ENCODE measurements at places on chromosomes 13 and 19.
A peak's percentile ranks its signal among the peaks of the same experiment; 100 is the strongest.

- peak; percentile 93 for DNase-seq
These were observed 3.6 kb downstream of the LGALS7 start for GRCh38 chr19:38769635-38770211.

GRCh38 chr19:16168465-16169081, 4.8 kb downstream of the CIB3 start:
- DNase-seq = no peak

DNA sequence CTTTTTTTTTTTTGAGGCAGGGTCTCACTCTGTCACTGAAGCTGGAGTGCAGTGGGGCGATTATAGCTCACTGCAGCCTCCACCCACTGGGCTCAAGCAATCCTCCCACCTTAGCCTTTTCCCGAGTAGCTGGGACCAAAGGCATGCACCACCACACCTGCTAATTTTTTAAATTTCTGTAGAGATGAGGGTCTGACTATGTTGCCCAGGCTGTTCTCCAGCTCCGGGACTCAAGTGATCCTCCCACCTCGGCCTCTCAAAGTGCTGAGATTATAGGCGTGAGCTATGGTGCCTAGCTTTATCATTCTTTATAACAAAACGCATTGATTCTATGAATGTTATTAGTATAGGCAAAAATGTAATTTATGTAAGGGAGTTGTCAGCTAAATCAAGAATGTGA, 17.9 kb upstream of the LYPD3 start:
- DNase-seq = no peak

GRCh38 chr13:22103046-22104027, 432.5 kb downstream of the FGF9 start:
- no peak for DNase-seq

DNA sequence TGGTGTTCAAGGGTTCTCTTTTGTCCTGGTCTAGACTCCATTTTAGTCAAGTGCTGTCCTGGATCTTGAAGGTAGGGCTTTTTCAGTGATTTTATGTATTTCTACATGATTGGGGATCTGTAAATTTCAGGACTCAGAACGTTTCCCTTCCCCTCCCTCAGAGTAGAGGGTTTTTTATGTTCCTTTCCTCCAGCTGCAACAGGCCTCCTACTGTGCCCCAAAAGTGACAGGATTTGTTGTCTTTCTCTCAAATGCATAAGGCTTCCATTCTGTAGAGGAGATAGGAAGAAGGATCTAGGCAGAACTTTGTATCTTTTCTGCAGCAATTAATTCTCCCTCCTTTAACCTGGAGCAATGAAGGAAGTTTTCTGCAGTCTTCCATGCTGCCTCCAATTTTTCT, 251.3 kb downstream of the MAB21L1 start:
- no peak for DNase-seq

DNA sequence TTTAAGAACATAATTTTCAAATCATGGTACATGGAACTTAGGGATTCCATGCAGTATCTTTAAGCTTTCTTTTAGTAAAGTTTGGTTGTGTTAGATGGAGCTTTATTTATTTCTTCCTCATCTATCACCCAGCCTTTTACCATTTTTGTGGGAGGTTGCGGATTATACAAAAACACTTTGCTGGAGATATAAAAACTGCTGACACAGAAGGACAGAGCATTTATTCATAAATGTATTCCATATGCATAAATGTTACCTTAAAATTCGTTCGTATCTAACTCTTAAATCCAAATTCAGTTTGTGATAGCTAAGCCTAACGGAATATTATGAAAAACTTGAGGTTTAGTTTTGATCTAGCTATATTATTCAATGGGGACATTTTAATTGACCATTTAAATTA, 143.3 kb downstream of the TDRD3 start:
- no peak for DNase-seq

GRCh38 chr19:55095260-55096060, 19.8 kb downstream of the EPS8L1 start:
- no peak for DNase-seq

DNA sequence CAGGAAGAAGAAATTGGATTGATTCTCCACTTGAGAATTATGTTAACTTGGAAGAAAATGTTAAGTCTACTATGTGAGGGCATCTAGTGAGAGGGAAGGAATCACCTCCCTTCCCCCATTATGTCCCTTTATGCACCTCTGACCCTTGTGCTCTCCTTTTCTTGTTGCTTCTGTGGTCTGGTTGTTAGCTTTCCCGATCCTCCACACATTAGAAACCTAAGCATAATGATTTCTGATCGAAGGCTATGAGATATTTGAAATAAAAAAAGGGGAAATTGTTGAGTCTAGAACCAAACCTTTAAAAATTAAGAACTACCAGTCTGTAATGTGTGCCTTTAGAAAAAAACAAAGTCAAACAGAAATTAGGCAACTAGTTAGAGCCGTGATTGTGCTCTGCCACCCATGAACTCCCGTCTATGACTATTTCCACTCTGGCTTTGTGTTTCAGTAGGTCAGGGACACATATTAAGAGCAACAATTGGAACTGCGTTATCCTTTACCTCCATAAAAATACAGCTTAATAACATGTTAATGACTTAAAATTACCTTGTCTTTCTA, 463 bp upstream of the GPC6 start:
- no peak for DNase-seq

DNA sequence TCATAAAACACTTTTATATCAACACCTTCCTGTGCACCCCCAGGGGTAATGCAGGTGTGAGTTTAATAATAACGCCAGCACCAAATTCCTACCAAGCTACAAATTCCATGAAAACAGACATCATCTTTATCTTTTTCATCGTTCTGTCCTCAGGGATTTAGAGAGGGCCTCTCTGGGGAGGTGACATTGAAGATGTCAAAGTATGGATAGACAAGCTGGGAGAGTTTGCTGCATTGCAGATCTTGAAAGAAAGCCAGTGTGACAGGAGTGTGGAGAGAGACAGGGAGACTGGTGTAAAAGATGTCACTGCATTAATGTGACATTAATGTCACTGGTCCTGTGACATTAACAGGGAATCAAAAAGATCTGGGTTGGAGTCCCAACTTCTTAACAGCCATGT, 10.1 kb downstream of the CACNG6 start:
- DNase-seq = no peak

GRCh38 chr19:54209811-54210494, 9.3 kb downstream of the RPS9 start:
- no peak for DNase-seq

DNA sequence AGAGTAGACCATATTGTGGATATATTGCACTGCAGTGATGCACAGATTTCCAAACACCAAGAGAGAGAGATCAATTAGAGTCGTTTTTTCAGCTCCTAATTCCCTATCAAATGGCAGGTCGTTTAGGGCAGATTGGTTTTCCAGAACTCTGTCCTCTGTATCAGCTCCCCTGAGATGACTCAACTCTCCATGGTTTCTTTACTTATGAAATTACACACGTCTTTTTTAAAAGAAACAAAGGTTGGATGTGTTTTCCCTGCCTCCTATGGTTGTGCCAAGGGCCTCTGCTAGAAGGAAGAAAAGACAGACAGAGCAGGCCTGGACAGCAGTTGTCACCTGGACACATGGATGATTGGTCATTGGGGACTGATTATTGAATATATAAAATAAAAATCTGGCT, 478.1 kb upstream of the NBEA start:
- no peak for DNase-seq

GRCh38 chr19:48830088-48830487, 6.2 kb downstream of the HSD17B14 start:
- no peak for DNase-seq

DNA sequence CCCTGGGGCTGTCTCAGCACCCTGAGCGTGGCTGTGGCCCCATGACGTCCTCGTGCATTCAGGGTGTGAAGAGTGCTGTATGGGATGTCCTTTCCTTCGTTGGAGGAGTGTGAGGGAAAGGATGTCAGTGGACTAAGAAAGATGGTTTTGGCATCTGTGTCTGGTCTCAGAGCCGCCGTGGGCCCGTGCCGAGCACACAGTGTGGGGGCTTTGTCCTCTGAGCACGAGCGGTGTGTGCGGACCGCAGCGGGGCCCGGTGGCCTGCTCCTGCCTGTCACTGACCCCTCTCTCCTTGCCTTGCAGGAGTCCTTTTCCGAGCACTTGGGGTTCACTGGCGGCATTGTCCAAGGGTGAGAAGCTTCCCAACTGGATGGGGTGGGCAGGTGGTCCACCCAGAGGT, 63.3 kb upstream of the LDLR start:
- no peak for DNase-seq

DNA sequence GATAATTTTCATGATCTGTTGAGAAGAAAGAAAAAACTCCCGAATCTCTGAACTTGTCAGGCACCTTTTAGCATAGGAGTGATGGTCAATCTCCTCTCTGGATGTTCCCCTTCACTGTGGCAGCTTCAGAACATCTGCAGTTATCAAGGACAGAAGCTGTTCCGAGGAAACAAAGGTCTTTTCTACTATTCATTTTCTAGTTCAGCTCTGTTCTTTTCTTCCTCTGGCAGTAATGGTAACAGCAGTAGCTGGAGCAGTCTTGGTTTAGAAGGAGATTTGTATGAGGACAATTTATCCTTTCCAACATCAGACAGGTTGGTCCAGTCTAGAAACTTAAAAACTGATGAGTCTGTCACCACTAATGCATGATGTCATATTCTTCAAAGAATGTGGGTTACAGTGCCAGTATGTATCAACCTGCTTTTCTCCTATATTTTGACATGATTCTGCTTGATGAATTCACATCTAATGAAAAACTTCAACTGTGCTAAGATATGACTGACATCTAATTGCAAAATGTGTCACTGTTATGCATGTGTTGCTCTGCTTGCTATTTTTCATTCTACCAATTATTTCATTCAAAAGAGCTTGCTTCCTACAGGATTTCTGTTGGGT, 41.0 kb downstream of the AKAP11 start:
- no peak for DNase-seq

DNA sequence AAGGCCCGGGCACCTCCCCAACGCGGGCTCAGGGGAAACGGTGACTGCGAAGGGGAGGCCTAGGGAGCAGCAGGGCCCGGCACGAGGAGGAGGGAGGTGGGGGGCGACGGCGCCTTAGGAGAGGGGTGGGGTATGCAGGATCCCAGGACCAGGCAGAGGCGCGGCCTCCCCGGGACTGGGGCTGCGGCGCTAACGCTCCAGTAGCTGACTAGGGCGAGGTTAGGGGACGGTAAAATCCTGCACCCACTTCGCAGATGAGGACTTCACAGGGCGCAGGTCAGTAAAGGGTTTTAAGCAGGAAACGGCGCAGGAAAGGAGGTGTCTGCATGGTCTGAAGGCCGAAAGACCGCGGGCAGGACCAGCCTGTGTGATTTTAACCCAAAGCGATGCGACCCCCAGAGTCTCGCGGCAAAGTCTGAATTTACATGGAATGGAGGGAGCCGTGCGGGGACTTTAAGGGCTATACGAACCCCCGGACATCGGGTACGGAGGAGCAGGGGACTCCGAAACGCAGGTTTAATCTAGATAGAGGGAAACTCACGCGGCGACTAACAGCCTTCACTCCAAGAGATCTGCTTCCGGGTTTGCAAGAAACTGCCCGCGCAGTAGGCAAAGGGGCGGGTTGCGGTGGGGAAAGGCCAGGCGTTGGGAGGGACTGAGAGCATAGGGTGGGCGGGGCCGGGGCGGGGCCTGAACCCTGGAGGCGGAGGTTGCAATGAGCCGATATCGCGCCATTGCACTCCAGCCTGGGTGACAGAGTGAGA, at the start of gene ZNF665:
Gene ZNF665 (minus strand): TSS at position 588 of the 764 bp plus-strand sequence. CDS start 10,460 bp downstream, outside the sequence.
- DNase-seq = peak; percentile 81

GRCh38 chr13:37100731-37101130, 4.7 kb downstream of the CSNK1A1L start:
- no peak for DNase-seq

- DNase-seq = no peak
These were observed 15.9 kb downstream of the DYRK1B start for GRCh38 chr19:39817888-39818561.

DNA sequence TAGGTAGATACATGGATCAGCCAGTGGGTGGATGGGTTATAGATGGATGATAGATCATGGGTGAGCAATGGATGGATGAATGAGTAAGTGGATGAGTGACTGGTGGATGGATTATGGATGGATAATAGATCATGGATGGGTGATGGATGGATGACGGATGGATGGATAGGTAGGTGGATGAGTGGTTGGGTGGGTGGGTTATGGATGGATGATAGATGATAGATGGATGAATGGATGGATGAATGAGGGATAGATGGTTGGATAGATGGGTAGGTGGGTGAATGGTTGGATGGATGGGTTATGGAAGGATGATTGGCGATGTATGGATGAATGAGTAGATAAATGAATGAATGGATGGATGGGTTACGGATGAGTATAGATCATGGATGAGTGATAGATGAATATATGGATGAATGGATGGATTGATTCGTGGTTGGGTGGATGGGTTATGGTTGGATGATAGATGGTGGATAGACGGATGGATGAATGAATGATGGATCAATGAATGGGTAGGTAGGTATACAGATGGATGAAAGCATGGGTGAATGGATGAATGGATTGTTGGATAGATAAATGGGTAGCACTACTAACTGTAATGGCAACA, 27.0 kb upstream of the PTPRS start:
- DNase-seq = no peak

All from GM20000 (cell line).